ENCODE measurements at places on chromosomes 12 and 14.

- no peaks in the 10 kb centered on the region for H3K4me1 ChIP-seq
- no peak overlapping the region for H3K4me3 ChIP-seq
- H3K36me3 ChIP-seq = no peaks in the 10 kb centered on the region
- no peak for DNase-seq
- H3K27me3 ChIP-seq = peaks cover 6% of the 10 kb centered on the region
Observed at GRCh38 chr12:121653999-121654398, 15.5 kb downstream of the MORN3 start.

DNA sequence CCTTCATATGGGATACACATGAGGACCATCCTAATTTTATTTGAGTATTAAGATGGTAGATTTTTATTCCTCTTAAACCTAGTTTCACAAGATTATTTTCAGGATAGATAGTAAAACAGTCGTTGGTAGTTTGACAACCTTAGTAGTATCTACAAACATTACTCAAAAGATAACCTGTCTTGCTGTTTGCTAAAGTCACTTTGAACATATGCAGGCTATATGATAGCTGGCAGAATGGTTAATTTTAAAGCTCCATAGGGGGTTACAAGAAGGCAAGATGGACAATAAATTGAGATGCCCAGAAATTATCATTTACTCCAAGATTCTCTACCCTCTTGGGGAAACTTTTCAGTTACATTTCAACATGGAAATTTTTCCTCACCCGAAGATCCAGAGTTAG, 525.7 kb downstream of the SOX5 start:
- no peak for DNase-seq
- H3K36me3 ChIP-seq = no peaks in the 10 kb centered on the region
- no peak overlapping the region for H3K27ac ChIP-seq
- no peak overlapping the region for H3K4me3 ChIP-seq
- H3K4me1 ChIP-seq = no peaks in the 10 kb centered on the region
- no peaks in the 10 kb centered on the region for H3K27me3 ChIP-seq

DNA sequence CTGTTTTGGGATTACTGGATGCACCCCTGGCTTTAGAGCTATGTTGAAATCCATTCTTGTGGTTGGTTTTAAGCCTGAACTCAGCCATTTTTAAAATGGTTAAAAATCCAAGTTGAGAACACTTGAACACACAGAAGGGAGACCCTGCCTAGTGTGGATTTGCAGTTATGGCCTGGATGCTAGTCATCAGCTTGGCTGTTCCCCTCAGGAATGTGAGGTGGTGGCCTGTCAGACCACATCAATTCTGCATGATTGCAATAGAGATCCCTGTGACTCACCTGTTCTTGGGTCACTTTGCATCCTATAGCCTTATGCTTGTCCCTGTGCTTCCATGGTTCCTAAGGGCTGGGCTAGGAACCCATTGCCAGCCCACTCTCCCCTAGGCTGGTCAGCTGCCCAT, 454.1 kb downstream of the ATP23 start:
- H3K36me3 ChIP-seq = no peaks in the 10 kb centered on the region
- no peaks in the 10 kb centered on the region for H3K4me1 ChIP-seq
- no peaks in the 10 kb centered on the region for H3K27me3 ChIP-seq

DNA sequence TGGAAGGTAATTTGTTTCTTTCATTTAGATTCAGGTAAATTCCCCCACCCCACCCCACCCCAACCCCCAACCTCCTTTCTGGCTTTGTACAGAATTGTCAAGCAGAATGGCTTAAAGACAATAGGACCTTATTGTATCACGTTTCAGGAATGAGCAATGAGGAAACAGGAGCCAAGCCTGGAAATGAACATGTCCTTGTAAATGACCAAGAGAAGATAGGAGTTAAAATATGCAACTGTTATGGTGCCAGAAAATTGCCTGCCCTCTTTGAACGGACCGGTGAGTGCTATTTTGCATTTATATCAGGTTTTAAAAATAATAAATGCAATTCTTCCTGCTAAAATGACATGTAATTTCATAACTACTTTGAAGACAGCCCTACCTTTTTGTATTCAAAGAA, 141.6 kb upstream of the PELI2 start:
- H3K4me1 ChIP-seq = peaks cover 12% of the 10 kb centered on the region
- H3K36me3 ChIP-seq = no peaks in the 10 kb centered on the region
- no peak overlapping the region for H3K4me3 ChIP-seq
- no peak for DNase-seq

DNA sequence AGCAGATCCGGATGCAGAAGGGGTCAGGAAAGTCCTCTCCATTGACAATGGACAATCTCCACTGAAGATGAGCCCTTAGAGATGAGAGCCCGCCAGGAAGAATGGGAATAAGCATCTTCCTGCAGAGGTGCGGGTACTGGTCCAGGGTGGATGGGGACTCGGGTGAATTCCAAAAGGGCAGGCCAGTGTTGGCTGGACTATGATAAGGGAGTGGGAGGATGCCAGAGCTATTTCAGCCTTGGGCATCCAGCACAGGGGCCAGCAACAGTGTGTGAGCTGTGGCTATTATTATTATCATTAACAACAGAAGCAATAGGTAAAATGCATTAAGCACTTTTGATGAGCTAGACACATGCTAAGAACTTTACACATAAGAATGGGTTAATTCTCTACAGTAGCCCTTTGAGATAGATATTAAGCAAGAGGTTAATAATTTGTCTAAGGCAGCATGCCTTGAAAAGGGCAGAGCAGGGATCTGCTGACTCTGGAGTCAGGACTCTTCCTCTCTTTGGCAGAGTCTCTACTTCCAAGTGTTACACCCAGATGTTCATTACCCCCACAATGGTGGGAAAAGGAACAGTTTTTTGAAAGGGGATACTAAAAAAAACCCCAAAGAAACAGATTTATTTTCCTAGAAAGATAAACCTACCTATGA, 55.2 kb downstream of the PRICKLE1 start:
- no peaks in the 10 kb centered on the region for H3K27me3 ChIP-seq
- no peaks in the 10 kb centered on the region for H3K36me3 ChIP-seq
- DNase-seq = no peak
- H3K4me1 ChIP-seq = no peaks in the 10 kb centered on the region
- no peak overlapping the region for H3K27ac ChIP-seq
- H3K4me3 ChIP-seq = no peak overlapping the region

- H3K4me1 ChIP-seq = no peaks in the 10 kb centered on the region
- H3K36me3 ChIP-seq = no peaks in the 10 kb centered on the region
- no peak overlapping the region for H3K27ac ChIP-seq
- no peaks in the 10 kb centered on the region for H3K27me3 ChIP-seq
Observed at GRCh38 chr12:128543460-128543859, 276.5 kb downstream of the TMEM132C start.

GRCh38 chr12:3061059-3061458, 16.1 kb upstream of the TSPAN9 start:
- no peaks in the 10 kb centered on the region for H3K36me3 ChIP-seq
- H3K4me3 ChIP-seq = no peak overlapping the region
- DNase-seq = no peak
- no peaks in the 10 kb centered on the region for H3K27me3 ChIP-seq
- H3K27ac ChIP-seq = no peak overlapping the region
- H3K4me1 ChIP-seq = no peaks in the 10 kb centered on the region

DNA sequence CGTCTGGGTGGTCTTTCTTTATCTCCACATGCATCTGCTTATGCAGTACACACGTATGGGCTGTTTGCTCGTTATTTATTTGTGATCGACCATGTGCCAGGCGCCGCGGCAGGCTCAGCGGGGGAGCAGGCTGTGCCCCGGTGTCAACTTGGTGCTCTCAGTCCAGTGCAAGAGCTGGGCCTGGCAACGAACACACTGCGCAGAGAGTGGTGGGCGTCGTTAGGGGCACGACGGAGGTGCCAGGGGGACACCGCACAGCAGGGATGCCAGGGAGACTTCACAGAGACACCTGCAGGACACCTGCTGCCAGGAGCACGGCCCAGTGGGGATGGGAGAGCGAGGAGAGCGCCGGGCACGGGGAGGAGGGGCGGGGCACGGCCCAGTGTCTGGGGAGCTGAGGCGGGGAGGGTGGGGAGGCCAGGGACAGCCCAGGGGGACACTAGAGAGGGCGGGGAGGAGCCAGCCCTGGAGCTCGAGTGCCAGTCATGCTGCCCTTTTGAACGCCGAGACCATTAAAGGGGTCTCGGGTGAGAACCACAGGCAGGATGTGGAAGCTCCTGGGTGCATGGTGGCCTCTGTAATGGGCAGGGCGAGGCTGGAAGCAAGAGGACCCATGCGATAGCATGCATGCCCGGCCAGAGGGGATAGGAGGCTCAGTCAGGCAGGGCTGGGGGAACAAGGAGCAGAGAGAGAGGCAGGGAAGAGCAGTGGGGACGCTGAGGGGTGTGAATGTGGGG, 652 bp upstream of the LRCOL1 start:
- no peak for DNase-seq
- H3K4me1 ChIP-seq = no peaks in the 10 kb centered on the region
- peaks cover 68% of the 10 kb centered on the region for H3K27me3 ChIP-seq
- no peak overlapping the region for H3K27ac ChIP-seq

DNA sequence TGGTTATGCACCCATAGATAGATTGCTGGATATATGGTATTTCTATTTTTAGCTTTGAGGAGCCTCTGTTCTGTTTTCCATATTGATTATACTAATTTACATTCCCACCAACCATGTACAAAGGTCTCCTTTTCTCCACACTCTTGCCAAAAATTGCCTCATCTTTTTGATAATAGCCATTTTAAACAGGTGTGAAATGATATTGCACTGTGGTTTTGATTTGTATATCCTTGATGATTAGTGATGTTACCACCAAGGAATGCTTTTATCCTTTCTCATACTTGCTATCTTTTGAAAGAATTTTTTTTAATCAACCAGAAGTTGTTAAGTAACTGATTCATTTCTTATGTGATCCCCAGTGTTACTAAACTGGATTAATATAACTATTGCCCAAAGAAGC, 60.0 kb downstream of the BBS10 start:
- H3K27ac ChIP-seq = no peak overlapping the region
- H3K4me3 ChIP-seq = no peak overlapping the region
- no peaks in the 10 kb centered on the region for H3K36me3 ChIP-seq
- H3K27me3 ChIP-seq = no peaks in the 10 kb centered on the region

DNA sequence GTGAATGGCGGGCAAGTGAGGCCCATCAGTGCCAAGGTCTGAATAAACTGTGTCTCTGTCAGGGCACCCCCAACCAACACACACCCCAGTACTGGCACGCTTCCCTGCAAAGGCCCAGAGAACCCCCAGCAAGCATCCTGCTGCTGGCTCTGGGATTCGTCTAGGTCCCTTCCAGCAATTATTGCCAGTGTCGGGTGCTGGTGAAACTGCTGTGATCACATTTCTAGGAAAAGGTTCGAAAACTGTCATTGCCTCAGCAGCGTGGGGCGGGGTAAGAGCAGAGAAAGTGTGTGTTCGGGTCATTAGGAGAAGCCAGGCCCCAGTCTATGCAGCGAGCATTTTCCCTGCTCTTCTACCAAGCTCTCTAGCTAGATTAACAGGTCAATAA, 2.5 kb downstream of the FAM222A start:
- no peak for DNase-seq
- H3K4me1 ChIP-seq = peaks cover 38% of the 10 kb centered on the region
- peaks cover 81% of the 10 kb centered on the region for H3K27me3 ChIP-seq
- no peaks in the 10 kb centered on the region for H3K36me3 ChIP-seq
- H3K4me3 ChIP-seq = no peak overlapping the region
- H3K27ac ChIP-seq = no peak overlapping the region

DNA sequence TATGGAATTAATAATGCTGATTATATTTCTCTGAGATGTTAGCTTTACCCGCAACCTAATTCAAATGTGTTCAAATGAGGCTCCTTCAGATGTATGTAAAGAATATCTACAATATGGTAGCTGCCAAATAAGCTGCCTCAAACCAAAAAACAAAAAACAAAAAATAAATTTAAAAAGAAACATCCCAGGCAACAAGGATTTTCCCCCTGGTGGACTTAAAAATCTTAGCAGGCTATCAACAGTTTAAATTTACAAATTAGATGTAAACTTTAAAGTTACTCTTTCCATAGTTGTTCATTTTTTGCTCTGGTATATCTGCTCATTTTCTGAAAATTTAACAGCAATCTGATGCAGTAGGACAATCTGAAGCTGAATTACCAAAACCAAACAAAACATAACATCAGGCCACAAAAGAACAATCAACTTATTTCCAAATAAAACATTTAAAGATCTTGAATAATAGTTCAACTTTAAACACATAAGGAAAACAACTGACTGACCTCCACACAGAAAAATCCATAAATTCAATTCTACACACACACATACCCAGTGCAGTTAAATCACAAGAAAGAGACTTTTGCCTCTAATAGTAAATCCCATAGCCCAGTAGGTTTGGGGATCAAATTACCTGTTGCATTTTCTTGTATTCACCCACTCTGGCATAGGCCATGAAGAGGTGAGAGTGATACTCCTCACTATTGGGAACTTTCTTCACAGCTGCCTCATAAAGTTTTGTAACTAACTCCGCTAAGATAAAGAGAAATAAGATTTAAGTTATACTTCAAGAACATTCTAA, 21.3 kb downstream of the NAA25 start:
- peaks cover 75% of the 10 kb centered on the region for H3K36me3 ChIP-seq
- H3K4me1 ChIP-seq = no peaks in the 10 kb centered on the region
- no peak overlapping the region for H3K27ac ChIP-seq
- DNase-seq = no peak
- H3K27me3 ChIP-seq = no peaks in the 10 kb centered on the region

- H3K36me3 ChIP-seq = no peaks in the 10 kb centered on the region
- DNase-seq = no peak
- no peaks in the 10 kb centered on the region for H3K27me3 ChIP-seq
- no peak overlapping the region for H3K4me3 ChIP-seq
- H3K4me1 ChIP-seq = peaks cover 20% of the 10 kb centered on the region
Observed at GRCh38 chr12:76259106-76259505, 89.1 kb downstream of the BBS10 start.

DNA sequence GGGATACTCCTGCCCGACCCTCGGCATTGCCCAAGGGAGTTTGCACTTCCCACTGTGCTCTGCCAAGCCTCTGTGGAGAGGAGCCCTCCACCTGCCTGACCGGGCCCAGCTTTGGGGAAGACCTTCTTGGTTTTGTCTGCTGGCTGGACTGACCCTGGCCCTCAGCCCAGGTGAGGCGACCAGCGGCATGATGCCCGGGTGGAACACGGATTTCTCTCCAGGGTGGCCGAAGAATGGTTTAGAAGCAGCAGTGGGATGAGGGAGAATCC, 15.6 kb downstream of the ZBTB42 start:
- H3K27me3 ChIP-seq = no peaks in the 10 kb centered on the region
- peak; percentile 46 for DNase-seq
- no peaks in the 10 kb centered on the region for H3K36me3 ChIP-seq
- H3K4me3 ChIP-seq = peak overlapping the region; percentile 76

- H3K36me3 ChIP-seq = no peaks in the 10 kb centered on the region
- H3K27ac ChIP-seq = no peak overlapping the region
- H3K4me3 ChIP-seq = no peak overlapping the region
- H3K4me1 ChIP-seq = peaks cover 8% of the 10 kb centered on the region
Observed at GRCh38 chr12:88556213-88556774, 24.0 kb downstream of the KITLG start.

- H3K4me1 ChIP-seq = no peaks in the 10 kb centered on the region
- H3K36me3 ChIP-seq = no peaks in the 10 kb centered on the region
Observed at GRCh38 chr12:46259071-46259470, 9.8 kb downstream of the SLC38A1 start.

GRCh38 chr12:12999271-12999958, 650 bp downstream of the HEBP1 start:
- peak overlapping the region; percentile 90 for H3K27ac ChIP-seq
- H3K36me3 ChIP-seq = no peaks in the 10 kb centered on the region
- H3K27me3 ChIP-seq = no peaks in the 10 kb centered on the region
- peak overlapping the region; percentile 82 for H3K4me3 ChIP-seq
- DNase-seq = no peak
- peaks cover 12% of the 10 kb centered on the region for H3K4me1 ChIP-seq

- H3K36me3 ChIP-seq = no peaks in the 10 kb centered on the region
- no peak for DNase-seq
Observed at GRCh38 chr14:21185491-21185890, 29.6 kb upstream of the OR5AU1 start.

Measured in tibial artery (tissue), 4 donors.